ENCODE measurements at places on chromosomes 6 and 20.

GRCh38 chr6:80535914-80536565 is 429.6 kb downstream of the BCKDHB start:
- DNase-seq, result no peak

DNA sequence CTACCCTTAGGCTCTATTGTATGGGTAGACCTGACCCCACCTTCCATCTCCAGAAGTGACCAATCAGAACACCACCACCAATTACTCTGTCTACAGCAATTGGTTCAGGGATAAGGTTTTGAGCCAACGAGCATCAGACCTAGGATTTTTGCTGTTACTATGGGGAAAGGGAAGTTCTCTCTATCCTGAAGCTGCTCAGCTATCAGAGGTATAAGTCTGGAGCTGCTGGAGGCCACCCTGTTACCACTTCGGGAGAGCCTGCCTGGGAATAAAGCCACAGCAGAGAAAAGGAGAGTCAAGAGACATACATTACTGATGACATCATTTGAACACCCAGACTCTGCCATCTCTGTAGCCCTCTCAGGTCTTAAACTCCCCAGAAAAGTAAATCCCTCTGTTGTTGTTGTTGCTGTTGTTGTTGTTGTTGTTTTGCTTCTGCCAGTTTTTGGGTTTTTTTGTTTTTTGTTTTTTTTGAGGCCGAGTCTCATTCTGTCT is 94.5 kb downstream of the PREX1 start:
- no peak for DNase-seq

DNA sequence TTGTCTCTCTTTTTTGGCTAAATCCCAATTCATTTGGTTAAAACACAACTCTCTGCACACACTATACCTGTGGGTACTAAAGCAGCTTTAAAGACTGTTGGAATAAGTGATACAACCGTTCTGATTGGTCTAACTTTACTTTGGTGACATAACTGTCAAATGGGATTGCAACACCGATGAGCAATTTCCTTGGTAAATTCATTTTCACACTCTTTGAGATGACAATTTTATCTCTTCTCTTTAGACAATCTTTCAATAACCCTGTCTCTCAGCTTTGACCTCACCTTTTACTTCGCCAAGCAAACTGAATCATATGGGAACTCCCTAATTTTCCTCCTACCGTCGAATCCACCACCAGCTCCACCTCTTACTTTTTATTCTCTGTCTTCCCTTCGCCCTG is 60.8 kb downstream of the ECT2L start:
- DNase-seq, result no peak

DNA sequence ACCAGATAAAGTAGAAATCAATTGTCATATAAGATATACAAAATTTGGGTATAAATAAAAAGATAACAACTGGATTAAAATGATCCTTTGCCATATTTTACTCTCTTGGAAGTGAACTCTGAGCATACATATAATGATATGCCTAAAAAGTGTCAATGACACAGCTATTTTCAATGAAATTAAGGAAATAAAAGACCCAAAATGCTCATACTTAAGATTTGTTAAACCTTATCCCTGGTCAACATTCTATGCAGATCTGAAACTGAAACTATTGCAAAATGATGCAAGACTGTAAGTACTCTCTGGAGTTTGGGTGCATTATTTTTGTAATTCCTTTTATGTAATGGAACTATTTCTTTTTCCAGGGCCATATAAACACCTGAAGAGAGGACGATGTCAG is 119.0 kb upstream of the SGK1 start:
- DNase-seq, result no peak

GRCh38 chr6:93962566-93962965 is 543.2 kb upstream of the EPHA7 start:
- no peak for DNase-seq

Measured in stimulated activated CD4-positive, alpha-beta T cell treated with anti-CD3 and anti-CD28 coated beads, Interleukin-12 subunit alpha, Interleukin-12 subunit beta, amount 100 ng/mL, for 48 hours (primary cell).